ENCODE measurements at places on chromosomes 1 and 21. TPM values are rescaled to one million over a fixed set of nuclear protein-coding genes. Genes with fewer than 3 reads are reported as not detected.

The SAMSN1 gene
- not detected for polyA plus RNA-seq

The UMODL1 gene
- polyA plus RNA-seq, result not detected

The OR2L2 gene
- polyA plus RNA-seq, result not detected

The KIF21B gene
- 1.4 TPM for polyA plus RNA-seq

The OR2L8 gene
- not detected for polyA plus RNA-seq

The RGSL1 gene
- not detected for polyA plus RNA-seq

The CYP4B1 gene
- polyA plus RNA-seq, result not detected

The TCHHL1 gene
- not detected for polyA plus RNA-seq
